ENCODE measurements at places on chromosomes 1 and 21. TPM values are rescaled to one million over a fixed set of nuclear protein-coding genes. Genes with fewer than 3 reads are reported as not detected.

- DNase-seq: peak; percentile 57
- no peak overlapping the region for H3K4me3 ChIP-seq
- peak overlapping the region; percentile 81 for H3K27ac ChIP-seq
- no peaks in the 10 kb centered on the region for H3K27me3 ChIP-seq
- H3K4me1 ChIP-seq: peaks cover 10% of the 10 kb centered on the region
Measured at GRCh38 chr1:149986486-149987296, 23.8 kb downstream of the OTUD7B start.

GRCh38 chr1:192235127-192235526 is 76.9 kb downstream of the RGS18 start:
- DNase-seq: no peak
- H3K27me3 ChIP-seq: no peaks in the 10 kb centered on the region
- H3K4me3 ChIP-seq: no peak overlapping the region

DNA sequence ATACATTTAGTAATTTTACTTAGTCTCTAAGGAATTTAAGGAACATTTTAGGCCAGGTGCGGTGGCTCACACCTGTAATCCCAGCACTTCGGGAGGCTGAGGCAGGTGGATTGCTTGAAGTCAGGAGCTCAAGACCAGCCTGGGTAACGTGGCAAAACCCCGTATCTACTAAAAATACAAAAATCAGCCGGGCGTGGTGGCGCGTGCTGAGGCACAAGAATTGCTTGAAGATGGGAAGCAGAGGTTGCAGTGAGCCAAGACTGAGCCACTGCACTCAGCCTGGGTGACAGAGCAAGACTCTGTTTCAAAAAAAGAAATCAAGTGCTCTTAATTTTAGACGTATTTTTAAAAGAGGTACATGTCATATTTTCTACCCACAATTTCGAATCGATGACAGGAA is 3.3 kb downstream of the NDC1 start:
- H3K4me1 ChIP-seq: no peaks in the 10 kb centered on the region
- no peak overlapping the region for H3K4me3 ChIP-seq
- no peaks in the 10 kb centered on the region for H3K27me3 ChIP-seq
- H3K36me3 ChIP-seq: no peaks in the 10 kb centered on the region

Gene ZMYND12
- 5.7 TPM for total RNA-seq

Gene AGT
- total RNA-seq: 1.1 TPM
